HS-5 (cell line): ENCODE measurements at places on chromosomes 2 and 18.

DNA sequence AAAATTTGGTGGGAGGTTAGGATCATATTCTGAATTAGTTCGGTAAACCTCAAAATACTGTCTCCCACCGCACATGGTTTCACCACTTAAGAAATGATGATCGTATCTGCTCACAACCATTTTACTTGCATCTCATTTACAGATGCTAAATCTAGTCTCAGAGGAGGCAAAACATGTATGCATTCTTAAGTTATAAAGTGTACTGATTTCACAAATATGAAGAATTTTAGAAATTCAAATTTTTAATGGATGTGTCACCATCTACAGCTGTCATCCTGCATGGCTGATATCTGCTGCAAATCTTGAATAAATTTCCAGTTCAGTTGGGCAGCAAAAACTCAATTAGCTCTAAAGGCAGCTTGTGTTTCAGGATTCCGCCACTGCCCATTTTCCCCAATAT lies 243.3 kb upstream of the KCNJ3 start:
- peak; percentile 76 for DNase-seq

- no peak for DNase-seq
Measured at GRCh38 chr2:214830794-214831346, 21.4 kb upstream of the BARD1 start.

DNA sequence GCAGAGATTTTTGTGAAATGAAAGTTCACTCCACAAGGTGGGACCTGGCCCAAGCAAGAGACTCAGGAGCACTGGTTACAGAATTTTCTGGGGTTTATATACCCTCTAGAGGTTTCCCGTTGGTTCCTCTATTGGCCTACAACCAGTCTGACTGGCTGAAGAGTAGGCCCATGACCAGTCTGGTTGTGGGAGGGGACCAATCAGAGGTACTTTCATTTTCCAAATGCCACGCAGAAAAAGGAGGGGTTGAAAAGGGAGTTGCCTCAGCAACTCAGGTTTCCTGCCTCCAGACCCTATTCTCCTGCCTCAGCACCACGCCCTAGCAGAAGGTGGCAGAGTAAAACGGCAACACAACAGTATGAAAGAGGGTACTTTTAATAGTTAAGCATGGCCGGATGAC lies 98.4 kb downstream of the COLEC12 start:
- DNase-seq = no peak

DNA sequence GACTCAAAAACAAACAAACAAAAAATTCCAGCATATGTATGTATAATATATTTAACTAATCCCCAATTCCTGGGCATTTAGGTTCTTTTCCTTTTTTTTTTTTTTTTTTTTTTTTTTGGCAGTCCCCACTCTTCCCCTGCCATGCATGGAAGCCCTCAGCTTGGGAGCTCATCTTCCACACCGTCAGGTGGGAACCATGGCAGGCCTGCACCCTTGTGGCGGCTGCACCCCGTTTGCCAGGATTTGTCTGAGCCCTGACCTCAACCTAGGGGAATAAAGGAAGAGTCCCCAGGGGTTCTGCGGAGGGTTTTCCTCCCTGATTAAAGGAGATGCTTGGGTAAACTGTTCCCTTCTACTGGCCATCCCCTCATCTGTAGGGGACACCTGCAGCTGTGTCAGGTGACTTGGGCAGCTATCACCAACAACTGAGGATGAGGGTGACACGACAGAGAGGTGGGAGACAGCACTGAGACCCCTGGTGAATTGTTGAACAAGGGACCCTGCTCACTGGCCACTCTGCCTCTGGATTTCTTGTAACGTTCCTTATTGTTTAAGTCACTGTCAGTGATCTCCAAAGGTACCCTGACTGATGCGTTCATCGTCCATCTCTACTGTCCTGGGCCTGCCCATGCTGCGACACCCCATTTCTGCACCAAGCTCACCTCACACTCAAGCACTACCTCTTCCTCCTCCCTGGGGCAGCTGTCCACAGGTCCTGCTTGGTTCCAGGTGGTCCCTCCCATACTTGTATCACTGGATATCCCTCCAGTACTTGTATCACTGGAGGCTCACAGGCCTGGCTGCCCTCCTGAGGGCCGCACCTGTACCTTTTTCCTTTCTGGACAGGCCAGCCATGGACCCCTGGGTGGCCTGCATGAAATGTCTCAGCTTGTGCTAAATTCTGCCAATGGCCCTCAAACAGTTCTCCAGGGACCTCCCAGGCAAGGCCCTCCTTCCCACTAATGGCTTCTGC lies 14.5 kb downstream of the TMEM185B start:
- no peak for DNase-seq

GRCh38 chr18:14776801-14777200 lies 28.8 kb downstream of the ANKRD30B start:
- peak; percentile 36 for DNase-seq

DNA sequence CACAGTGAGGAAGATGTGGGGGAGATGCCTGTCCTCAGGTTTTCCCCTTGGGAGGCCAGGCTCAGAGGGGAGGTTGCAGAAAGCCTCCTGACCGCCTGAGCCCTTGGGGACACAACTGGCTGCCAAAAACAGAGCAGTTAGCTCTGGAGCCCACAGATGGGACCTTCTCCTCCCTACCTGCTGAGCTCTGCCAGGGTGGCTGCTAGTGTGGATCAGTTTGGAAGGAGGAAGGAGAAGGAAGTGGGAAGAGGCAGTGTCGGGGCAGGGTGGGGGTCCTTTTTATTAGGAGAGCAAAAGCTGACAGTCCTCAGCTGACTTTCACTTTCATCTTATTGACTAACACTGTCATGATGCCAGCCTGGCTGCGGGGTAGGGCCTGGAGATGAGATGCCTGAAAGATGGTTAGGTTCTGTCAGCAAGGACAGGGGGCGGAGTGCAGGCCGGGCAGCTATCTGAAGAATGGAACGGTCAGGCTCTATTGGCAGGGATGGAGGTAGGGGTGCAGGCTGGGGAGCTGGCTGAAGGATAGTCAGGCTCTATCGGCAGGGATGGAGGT lies 188.5 kb upstream of the HDAC4 start:
- no peak for DNase-seq

- DNase-seq = no peak
Measured at GRCh38 chr2:174059884-174060244, 94.7 kb upstream of the SP3 start.

DNA sequence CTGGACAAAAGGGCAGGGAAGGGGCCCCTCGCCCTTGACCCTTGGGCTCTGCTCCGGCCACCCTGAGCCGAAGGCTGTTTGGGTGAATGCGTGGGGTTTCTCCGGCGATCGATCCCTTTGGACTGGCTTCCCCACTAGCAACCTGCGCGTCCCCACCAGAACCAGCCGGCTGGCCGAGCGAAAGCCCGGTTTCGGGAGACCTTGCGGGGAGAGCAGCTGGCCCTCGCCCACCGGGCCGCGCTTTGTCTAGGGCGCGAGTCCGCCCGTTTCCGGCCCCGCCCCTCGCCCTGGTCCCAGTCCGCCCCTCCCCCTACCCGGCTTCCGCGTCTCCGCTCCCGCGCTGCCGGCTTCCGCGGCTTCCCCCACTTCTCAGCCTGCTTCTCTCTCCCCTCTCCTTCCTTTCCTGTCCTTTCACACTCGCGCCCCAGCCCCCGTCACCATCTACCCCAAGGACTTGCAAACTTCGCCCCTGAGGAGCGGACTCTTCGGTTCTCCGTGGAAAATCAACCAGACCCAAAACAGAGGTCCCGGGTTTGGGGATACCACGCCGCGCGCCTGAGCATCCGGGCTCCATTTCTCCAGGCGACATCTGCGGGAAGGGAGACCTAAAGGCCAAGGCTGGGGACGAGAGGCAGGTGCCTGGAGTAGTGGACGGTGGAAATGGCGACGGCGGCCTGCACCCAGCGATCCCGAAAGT lies 48.0 kb upstream of the ATP6V1B1 start:
- DNase-seq = no peak

- no peak for DNase-seq
Measured at GRCh38 chr2:161586517-161587167, 37.6 kb upstream of the SLC4A10 start.

DNA sequence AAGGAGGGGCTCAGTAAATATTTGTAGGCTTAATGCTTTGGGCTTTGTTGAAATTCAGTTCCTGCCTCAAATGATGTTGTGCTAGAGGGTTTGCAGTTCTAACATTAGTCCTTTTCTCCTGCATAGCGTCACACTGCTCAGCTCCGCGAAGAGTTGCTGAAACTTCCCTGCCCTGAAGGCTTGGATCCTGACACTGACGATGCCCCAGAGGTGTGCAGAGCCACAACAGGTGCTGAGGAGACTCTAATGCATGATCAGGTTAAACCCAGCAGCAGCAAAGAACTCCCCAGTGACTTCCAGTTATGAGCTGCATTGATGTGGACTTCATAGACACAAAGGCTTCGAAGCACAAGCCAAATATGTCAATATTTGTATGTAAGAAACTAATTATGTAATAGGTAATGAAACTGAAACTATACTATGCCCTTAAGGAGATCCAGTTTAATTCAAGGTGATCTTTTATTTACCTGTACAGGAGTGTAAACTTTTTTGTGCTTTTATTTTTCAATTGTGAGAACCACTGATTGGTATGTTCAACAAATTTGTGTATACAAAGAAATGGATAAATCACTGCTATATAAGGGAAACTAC lies 10.2 kb upstream of the TTC27 start:
- no peak for DNase-seq

- DNase-seq = no peak
Measured at GRCh38 chr2:62110415-62111025, 85.4 kb upstream of the B3GNT2 start.

DNA sequence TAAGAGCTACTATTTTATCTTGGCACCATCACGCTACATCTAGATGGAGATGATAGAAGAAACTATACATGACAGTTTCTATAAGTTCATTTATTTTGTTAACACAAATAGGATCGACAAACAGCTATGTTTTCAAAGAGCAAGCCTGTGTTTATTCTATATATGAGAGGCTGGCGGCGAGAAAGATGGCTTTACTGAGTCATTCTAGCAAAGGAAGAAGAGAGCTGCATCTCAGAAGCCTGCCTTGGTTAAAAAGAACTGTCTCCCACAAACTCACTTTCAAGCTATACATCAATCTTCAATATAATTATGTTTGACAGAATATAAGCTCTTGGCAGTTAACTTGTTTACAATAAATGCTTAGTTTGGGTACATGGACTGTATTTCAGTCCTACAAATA lies 13.0 kb downstream of the SATB2 start:
- DNase-seq = no peak
